ENCODE measurements at places on chromosomes 3 and 15. TPM values are rescaled to one million over a fixed set of nuclear protein-coding genes. Genes with fewer than 3 reads are reported as not detected.
A peak's percentile ranks its signal among the peaks of the same experiment; 100 is the strongest.

The ACSBG1 gene
- total RNA-seq: not detected

The GPR149 gene
- not detected for total RNA-seq

The SPINK8 gene
- total RNA-seq: not detected

The JMJD7 gene
- 25.3 TPM for total RNA-seq

The DAZL gene
- total RNA-seq: not detected

The GOLGA6B gene
- total RNA-seq: not detected

- no peaks in the 10 kb centered on the region for H3K4me1 ChIP-seq
- H3K4me3 ChIP-seq: no peak overlapping the region
- H3K27ac ChIP-seq: no peak overlapping the region
- H3K36me3 ChIP-seq: no peaks in the 10 kb centered on the region
- DNase-seq: no peak
These were observed 62.8 kb upstream of the C3orf80 start for GRCh38 chr3:160162440-160162839.

GRCh38 chr15:47066392-47066791 lies 650.9 kb upstream of the SEMA6D start:
- no peaks in the 10 kb centered on the region for H3K36me3 ChIP-seq
- H3K4me1 ChIP-seq: no peaks in the 10 kb centered on the region
- H3K4me3 ChIP-seq: no peak overlapping the region
- no peak for DNase-seq
- H3K27ac ChIP-seq: no peak overlapping the region

DNA sequence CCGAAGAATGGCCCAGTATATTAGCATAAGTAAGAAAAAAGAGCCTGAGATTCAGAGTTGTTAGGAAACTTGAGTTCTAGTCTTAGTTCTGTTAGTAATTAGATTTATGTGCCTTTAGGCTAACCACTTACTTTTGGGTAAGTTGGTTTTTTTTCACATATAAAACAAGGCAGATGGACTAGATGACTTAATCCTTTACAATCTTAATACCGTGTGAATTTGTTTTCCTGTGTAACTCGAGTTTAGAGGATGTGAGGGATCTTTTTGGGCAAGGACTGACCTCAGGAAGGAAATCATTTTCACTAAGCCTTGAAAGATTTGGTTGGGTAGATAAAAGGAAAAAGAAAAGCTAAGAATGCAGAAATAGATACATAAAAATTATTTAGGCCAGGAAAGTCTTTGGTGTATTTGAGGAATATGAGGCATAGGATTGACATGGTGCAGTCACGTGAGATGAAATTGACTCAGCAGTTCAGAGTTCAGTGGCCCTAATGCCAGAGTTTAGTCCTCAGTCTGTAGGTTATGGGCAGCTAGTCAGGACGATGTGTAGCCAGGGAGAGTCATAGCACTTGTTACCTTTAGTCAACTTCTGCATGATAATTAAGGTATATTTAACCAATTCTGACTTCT lies 34.6 kb downstream of the PAK2 start:
- H3K27ac ChIP-seq: no peak overlapping the region
- H3K4me3 ChIP-seq: no peak overlapping the region
- H3K4me1 ChIP-seq: peaks cover 11% of the 10 kb centered on the region
- no peak for DNase-seq

DNA sequence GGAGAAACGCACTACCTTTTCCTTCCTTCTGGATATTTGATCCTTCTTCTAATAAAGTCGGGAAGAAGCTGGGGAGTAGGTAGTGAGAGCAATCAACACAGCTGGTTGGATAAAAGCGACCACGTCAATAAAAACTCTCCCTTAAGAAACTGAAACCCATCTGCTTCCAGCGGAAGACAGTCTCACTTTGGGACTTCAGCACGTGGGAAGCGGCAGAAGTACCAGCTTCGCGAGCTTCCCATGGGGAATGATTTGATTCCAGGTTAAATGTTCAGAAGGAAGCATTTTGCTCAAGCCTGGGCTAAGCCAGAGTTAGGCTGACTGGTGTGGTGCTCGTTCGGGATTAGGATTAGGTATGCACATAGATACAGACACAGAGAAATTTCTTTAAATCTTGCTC lies 262.3 kb upstream of the LYSMD4 start:
- H3K4me3 ChIP-seq: no peak overlapping the region
- no peaks in the 10 kb centered on the region for H3K27me3 ChIP-seq
- no peak overlapping the region for H3K27ac ChIP-seq
- H3K36me3 ChIP-seq: peaks cover 11% of the 10 kb centered on the region
- H3K4me1 ChIP-seq: no peaks in the 10 kb centered on the region

- H3K36me3 ChIP-seq: no peaks in the 10 kb centered on the region
- H3K27me3 ChIP-seq: no peaks in the 10 kb centered on the region
- no peak for DNase-seq
- H3K4me3 ChIP-seq: no peak overlapping the region
- H3K4me1 ChIP-seq: peaks cover 3% of the 10 kb centered on the region
These were observed 57.3 kb downstream of the GPR171 start for GRCh38 chr3:151145713-151146070.

GRCh38 chr3:128742821-128743594 lies 17.0 kb downstream of the RAB7A start:
- H3K4me3 ChIP-seq: no peak overlapping the region
- no peaks in the 10 kb centered on the region for H3K36me3 ChIP-seq
- H3K27me3 ChIP-seq: no peaks in the 10 kb centered on the region
- peaks cover 3% of the 10 kb centered on the region for H3K4me1 ChIP-seq
- no peak overlapping the region for H3K27ac ChIP-seq
- no peak for DNase-seq

DNA sequence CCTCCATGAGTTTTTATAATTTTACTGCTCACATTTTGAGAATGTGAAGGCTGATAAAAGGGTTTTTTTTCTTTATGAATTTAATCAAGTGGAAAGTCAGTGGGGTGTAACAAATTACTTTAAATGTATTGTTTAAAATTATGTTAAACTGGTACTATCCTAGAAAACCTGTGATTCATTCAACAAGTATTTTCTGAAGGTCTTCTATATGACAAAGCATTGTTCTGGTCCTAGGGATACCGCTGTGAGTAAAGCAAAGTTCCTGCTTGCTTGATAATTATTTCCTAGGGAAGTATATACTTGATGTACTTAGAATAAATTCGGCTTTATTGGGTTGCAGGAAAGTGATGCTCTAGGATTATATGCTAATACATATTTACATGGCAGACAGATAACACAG lies 152.8 kb upstream of the GOLGA6L4 start:
- H3K27me3 ChIP-seq: no peaks in the 10 kb centered on the region
- DNase-seq: no peak
- H3K4me1 ChIP-seq: no peaks in the 10 kb centered on the region
- H3K4me3 ChIP-seq: no peak overlapping the region

GRCh38 chr3:24048843-24049242 lies 103.8 kb downstream of the NR1D2 start:
- no peak overlapping the region for H3K4me3 ChIP-seq
- H3K27me3 ChIP-seq: no peaks in the 10 kb centered on the region
- DNase-seq: no peak
- H3K27ac ChIP-seq: no peak overlapping the region

GRCh38 chr3:134617608-134618477 lies 33.0 kb downstream of the KY start:
- H3K4me1 ChIP-seq: no peaks in the 10 kb centered on the region
- no peaks in the 10 kb centered on the region for H3K27me3 ChIP-seq
- H3K27ac ChIP-seq: no peak overlapping the region
- H3K4me3 ChIP-seq: no peak overlapping the region
- DNase-seq: no peak

DNA sequence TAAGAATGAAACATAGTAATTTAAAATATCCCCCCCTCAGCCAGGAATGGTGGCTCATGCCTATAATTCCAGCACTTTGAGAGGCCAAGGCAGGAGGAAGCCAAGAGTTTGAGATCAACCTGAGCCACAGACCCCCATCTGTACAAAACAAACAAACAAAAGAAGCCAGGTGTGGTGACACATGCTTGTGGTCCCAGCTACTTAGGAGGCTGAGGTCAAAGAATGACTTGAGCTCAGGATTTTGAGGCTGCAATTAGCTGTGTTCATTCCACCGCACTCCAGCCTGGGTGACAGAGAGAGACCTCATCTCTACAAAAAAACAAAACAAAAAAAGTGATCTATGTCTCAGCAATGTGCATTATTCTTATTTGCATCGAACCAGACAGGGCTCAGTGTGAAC lies 800.8 kb downstream of the MCTP2 start:
- no peaks in the 10 kb centered on the region for H3K4me1 ChIP-seq
- no peak overlapping the region for H3K27ac ChIP-seq
- DNase-seq: no peak
- no peaks in the 10 kb centered on the region for H3K27me3 ChIP-seq
- H3K4me3 ChIP-seq: no peak overlapping the region

DNA sequence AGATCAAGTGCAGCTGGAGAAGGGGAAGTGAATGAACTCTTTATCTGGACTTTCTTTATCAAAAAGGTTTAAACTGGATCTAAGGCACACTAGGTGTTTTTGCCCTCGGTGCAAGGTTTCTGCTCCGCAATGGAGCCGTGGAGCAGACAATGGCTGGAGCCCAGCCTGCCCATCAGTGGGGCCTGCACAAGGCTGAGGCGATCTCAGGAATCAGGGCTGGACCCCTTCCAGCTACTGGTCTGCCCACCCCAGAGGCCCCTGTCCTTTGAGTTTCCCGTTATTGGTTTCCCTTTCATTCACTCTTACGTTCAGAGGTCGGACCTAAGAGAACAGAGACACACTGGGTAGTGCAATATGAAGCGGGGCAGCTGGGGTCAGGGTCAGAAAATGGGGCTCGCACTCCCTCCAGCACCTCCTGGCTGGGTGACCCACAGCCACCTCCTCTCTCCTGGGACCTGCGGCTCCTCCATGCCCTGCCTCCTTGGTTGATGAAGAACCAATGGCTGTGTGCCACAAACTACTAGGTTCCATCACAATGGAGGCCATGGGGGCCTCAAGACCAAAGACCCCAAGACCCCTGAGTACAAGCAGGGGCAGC lies 164.6 kb downstream of the CHSY1 start:
- H3K27ac ChIP-seq: no peak overlapping the region
- no peaks in the 10 kb centered on the region for H3K36me3 ChIP-seq
- DNase-seq: no peak
- H3K4me3 ChIP-seq: no peak overlapping the region
- no peaks in the 10 kb centered on the region for H3K4me1 ChIP-seq

DNA sequence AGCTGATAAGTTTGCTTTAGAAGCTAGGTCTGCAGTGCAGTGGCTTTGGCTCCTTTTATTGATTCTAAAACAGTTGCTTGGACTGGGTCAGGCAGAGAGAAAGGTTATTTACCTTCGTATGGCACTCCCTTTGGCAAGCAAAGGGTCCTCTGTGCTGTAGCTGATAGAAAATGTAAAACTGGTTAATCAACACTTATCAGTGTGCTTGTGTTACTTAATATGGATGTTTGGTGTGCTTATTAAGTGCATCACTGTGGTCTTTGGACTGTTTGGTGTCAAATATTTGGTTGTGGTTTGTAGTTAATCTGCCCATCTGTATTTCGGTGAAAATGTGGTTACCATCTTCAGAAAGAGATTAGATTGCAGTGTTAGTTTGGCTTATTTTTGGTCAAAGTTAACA lies 16.0 kb downstream of the UBE2E2 start:
- peaks cover 5% of the 10 kb centered on the region for H3K4me1 ChIP-seq
- H3K27me3 ChIP-seq: no peaks in the 10 kb centered on the region
- DNase-seq: no peak

DNA sequence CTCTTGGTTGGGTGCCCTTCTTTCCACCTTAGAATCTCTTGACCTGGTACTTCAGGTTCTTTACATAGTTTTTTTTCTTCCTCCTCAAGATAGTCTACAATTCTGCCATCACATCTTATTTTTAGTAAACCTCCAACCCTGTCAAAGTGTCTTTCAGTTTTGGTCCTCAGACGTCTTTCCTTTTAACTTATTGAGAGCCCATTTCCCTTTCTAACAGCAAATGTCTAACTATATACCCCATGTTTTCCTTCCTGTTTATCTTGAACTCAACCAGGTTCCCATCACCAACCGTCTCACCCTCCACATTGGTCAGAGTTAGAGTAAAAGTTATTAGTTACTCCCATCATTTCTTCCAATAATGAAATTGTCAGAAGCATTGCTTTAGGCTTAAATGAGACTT lies 10.4 kb downstream of the KBTBD12 start:
- no peak overlapping the region for H3K27ac ChIP-seq
- H3K27me3 ChIP-seq: no peaks in the 10 kb centered on the region
- no peak for DNase-seq
- H3K36me3 ChIP-seq: no peaks in the 10 kb centered on the region

GRCh38 chr3:13233487-13234485 lies 160.6 kb upstream of the IQSEC1 start:
- DNase-seq: no peak
- H3K27ac ChIP-seq: no peak overlapping the region
- H3K27me3 ChIP-seq: no peaks in the 10 kb centered on the region
- H3K4me1 ChIP-seq: peaks cover 28% of the 10 kb centered on the region

GRCh38 chr3:22117751-22118346 lies 366.8 kb upstream of the ZNF385D start:
- H3K27me3 ChIP-seq: no peaks in the 10 kb centered on the region
- no peaks in the 10 kb centered on the region for H3K36me3 ChIP-seq
- no peak overlapping the region for H3K4me3 ChIP-seq
- H3K4me1 ChIP-seq: no peaks in the 10 kb centered on the region
- DNase-seq: no peak

GRCh38 chr3:138781012-138781470 lies 53.7 kb downstream of the PIK3CB start:
- DNase-seq: peak; percentile 72
- H3K4me1 ChIP-seq: peaks cover 10% of the 10 kb centered on the region
- H3K36me3 ChIP-seq: no peaks in the 10 kb centered on the region
- H3K4me3 ChIP-seq: peak overlapping the region; percentile 16

- no peaks in the 10 kb centered on the region for H3K27me3 ChIP-seq
- H3K4me3 ChIP-seq: no peak overlapping the region
- H3K27ac ChIP-seq: no peak overlapping the region
- H3K36me3 ChIP-seq: no peaks in the 10 kb centered on the region
These were observed 281.3 kb downstream of the UBE2E2 start for GRCh38 chr3:23484386-23484785.

- no peaks in the 10 kb centered on the region for H3K27me3 ChIP-seq
- H3K36me3 ChIP-seq: no peaks in the 10 kb centered on the region
- no peak overlapping the region for H3K4me3 ChIP-seq
These were observed 50.1 kb downstream of the ITGB5 start for GRCh38 chr3:124837065-124837464.

GRCh38 chr3:64010199-64010598 lies 13.1 kb downstream of the PSMD6 start:
- no peak for DNase-seq
- H3K36me3 ChIP-seq: peaks cover 42% of the 10 kb centered on the region
- H3K27me3 ChIP-seq: no peaks in the 10 kb centered on the region

DNA sequence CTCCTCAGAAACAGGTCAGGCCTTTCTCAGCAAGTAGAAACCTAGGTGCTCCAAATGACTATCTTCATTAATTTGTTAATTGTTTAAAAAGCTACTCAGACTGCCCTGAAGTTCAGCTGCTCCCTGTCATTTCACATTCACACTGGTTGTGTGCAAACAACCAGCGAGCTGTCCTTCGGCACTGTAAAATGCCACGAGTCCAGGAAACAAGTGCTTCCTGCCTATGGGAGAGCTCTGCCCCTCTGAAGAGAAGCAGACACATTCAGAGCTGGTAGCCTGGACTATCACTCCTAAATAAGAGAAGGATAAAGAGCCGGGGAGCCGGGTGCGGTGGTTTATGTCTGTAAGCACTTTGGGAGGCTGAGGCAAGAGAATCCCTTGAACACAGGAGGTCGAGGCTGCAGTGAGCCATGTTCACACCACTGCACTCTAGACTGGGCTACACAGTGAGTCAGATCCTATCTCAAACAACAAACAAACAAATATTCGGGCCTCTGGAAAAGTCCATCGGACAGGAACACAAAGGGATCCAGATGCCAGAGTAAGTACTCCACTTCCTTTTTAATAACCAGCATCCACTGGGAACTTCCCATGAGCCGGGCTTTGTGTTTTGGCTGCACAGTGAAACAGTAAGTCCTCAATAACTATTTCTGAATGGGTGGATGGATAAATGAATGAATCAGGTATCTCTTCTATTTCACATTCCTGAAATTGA lies 114.4 kb upstream of the WNT5A start:
- no peak for DNase-seq
- no peak overlapping the region for H3K27ac ChIP-seq
- no peaks in the 10 kb centered on the region for H3K27me3 ChIP-seq
- H3K4me3 ChIP-seq: no peak overlapping the region
- no peaks in the 10 kb centered on the region for H3K36me3 ChIP-seq

Measured in naive thymus-derived CD4-positive, alpha-beta T cell (primary cell).